ENCODE measurements at places on chromosomes 7 and 10.
A peak's percentile ranks its signal among the peaks of the same experiment; 100 is the strongest.

GRCh38 chr7:1677206-1678080 lies 7.4 kb downstream of the ELFN1 start:
- no peak for DNase-seq

- no peak for DNase-seq
These were observed 96.8 kb downstream of the CYTH3 start for GRCh38 chr7:6175645-6176044.

DNA sequence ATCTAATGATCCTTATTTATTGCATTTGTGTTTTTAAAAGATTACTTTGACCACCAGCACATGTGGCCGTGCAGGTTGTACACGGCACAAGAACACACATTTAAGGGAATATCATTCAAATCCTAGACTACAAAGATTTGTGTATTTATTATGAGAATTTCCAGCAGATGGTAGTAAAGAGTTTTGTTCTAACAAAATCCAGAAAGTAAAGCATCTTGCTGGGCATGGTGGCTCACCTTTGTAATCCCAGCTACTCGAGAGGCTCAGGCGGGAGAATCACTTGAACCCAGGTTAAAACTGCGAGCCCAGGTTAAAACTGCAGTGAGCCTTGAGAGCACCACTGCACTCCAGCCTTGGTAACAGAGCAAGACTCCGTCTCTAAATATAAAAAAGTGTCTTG lies 31.5 kb downstream of the MACROH2A2 start:
- no peak for DNase-seq

GRCh38 chr10:103500481-103500880 lies 7.0 kb downstream of the NEURL1 start:
- DNase-seq = no peak

GRCh38 chr10:92218569-92218968 lies 72.3 kb downstream of the CPEB3 start:
- DNase-seq = no peak

GRCh38 chr7:22008087-22008486 lies 62.4 kb upstream of the CDCA7L start:
- no peak for DNase-seq

GRCh38 chr7:66958538-66959350 lies 36.6 kb downstream of the SBDS start:
- DNase-seq = no peak

DNA sequence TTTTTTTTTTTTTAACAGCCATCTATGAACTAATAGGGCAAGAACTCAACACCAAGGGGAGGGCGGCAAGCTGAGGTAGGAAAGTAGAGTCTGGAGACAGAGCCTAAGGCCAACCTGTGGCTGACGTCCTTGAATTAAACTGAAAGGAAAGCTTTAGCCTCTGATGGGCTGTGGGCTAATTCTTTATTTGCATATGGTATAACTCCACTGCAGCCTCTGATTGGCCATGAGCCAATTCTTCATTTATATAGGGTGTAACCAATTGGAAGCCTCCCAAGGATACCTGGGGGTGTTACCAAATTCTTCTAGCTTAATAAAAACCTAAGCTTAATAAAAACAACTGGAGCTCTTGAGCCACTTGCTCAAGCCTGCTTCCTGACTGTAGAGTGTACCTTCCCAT lies 10.3 kb downstream of the TYW1 start:
- DNase-seq = no peak

DNA sequence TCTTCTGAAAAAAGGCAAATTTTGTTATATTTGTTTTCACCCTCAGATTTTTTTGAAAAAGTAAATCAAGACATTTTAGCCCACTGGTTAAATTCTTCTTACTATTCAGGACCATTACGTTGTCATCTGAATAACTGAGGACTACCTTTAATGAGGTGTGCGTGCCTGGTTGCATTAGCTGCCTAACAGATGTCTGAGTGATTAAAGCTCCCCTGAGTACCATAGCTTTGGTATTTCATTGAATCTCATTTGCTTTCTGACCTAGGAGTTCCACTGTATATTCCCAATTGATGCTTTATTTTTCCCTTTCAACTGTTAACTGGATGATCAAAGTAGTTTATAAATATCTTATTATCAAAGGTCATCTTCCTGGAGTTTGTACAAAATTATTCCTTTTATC lies 410.0 kb upstream of the SEMA3D start:
- peak; percentile 23 for DNase-seq

DNA sequence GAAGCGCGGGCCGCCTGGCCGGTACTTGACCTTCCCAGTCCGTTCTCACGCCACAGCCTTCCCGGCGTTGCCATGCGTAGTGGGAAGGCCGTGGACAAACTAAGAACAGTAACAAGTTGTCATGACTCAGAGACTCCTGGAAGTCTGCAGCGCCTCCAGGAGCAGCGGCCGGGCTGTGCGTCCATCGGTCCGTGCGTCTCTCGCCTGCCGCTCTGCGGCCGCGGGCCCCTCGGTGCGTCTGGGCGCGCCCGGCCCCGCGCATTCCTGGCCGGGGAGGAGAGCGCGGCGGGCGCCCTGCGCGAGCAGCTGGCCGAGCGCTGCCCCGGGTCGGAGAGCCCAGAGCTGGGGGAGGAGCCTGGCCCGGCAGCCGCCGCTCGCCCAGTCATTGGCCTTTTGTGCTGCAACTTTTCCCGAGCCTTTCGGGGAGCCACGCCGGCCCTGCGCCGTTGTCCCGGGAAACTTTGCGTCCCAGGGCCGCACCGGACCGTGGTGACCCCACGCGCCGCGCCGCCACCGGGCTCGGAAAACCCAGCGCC lies 123.7 kb downstream of the TACC2 start:
- peak; percentile 23 for DNase-seq

All from NCI-H526 treated with DMSO at 0.1 percent for 48 hours (cell line).